ENCODE measurements at places on chromosomes 12 and 14.

GRCh38 chr12:113456199-113456598 is 15.5 kb downstream of the LHX5 start:
- DNase-seq: no peak

- DNase-seq: no peak
Observed at GRCh38 chr12:1470051-1470450, 124.3 kb downstream of the FBXL14 start.

DNA sequence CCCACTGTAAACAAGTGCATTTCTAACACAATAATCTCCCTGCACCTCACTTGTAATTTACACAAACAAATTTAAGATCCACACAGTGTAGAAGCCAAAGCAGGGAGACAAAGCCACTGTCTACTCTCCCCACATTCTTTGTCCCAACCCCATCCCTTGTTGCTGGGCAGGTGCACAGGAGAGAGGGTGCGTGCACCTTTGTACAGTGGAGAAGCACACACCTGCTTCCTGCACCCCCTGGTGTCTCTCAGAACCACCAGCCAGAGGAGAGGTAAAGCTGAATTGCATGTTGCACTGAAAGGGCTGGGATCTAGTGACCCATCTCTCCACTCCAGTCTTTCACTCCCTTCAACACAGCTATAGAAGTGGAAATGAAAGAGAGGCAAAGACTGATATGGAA is 51.4 kb upstream of the IFNG-AS1 start:
- DNase-seq: no peak

GRCh38 chr12:50314636-50315312 is 31.5 kb upstream of the LIMA1 start:
- no peak for DNase-seq

DNA sequence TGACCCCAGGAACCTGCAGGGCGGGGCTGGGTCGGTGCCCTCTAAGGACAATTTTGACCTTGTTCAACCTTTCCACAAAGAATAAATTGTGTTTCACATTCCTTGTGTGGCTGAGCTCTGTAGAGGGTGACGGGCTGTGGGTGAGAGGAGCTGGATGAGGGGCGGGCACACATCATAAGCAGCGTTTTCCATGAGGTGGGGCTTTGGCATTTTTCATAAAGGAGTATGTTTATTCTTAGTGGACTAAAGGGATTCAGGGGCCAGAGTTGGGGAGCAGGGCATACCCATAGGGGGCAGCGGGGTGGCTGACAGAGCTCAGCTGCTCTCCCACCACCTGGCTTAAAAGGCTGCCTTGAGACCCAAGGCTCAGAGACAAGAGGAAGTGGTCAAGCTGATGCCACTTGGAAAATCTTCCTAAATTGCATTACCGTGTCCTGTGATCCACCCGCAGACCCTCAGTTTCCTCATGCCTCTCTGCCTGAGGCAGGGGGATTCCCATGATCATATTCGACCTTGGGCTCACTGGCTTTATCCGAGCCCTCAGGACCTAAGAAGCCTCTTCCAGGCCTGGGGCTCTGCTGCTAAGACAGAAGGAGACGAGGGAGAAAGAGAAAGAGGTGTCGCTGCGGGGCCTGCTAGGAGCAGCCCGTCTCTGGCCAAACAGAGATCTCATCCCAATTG is 11.4 kb downstream of the MMP14 start:
- no peak for DNase-seq

- DNase-seq: no peak
Observed at GRCh38 chr14:23630687-23631086, 5.5 kb upstream of the DHRS2 start.

DNA sequence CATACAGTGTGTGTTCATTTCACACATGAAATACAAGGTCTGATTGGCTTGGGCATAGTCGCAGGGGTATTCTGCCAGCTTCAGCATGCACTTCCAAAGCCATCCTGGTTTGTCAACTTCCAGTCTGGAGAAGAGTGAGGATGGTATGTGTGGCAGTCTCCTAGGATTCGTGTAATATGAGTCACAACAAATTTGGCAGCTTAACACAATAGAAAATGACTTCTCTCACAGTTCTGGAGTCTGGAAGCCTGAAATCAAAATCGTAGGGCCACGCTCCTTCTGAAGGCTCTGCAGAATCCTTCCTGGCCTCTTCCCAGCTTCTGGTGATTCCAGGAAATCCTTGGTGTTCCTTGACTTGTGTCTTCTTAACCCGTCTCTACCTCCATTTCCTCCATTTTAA is 167.5 kb downstream of the PPM1H start:
- no peak for DNase-seq

DNA sequence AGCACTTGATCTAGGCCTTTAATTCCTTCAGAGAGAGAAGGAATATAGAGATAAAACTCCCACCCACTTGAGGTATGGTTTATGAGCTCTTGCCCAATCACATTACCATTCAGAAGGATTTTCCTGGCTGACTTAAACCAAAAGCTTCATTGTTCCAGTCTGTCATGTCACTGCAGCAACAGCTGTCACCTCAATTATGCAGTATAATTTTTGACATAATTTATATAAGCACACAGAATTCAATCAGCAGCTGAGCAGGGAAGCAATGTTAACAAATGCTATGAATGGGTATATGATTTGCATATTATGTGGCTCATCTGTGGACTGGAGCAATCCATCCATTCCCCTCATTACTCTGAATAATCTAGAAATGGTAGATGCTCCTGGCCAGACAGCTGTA is 40.3 kb downstream of the CBX5 start:
- DNase-seq: no peak

- no peak for DNase-seq
Observed at GRCh38 chr12:5139751-5140150, 96.1 kb downstream of the KCNA5 start.

DNA sequence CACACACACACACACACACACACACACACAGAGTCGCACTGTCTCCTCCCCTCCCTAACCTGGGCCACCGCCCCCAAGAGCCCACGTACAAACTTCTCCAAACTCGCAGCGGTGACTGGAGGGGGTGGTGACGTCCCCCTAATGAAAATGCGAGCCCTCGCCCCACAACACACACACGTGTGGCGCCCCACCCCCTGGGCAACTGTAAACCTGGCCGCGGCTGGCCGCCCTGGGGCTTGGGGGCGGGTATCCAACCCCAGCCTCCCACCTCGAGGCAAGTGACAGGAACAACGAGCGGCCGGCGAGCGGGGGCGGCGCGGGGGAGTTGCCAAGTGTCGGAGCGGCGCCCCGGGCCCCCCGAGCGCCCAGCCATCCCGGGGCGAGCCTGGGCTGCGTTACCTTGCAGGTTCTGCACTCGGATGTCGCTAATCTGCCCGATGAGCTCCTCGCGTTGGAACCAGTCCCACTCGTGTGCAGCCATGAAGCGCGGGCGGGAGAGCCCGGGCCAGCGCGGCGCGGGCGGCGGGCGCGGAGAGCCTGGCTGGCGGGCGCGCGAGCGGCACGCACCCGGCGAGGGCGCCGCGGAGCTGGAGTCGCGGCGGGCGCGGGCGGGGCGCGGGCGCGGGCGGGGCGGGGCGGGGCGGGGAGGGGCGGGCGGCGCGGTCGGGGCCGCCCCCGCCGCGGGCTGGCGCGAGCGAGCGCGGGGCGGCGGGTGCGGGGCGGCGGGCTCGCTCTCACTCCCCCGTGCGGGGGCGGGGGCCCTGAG is at the start of gene CLMN:
Gene CLMN (minus strand): TSS at position 597 of the 766 bp plus-strand sequence. CDS start 116 bp downstream, at position 481.
- DNase-seq: no peak

- no peak for DNase-seq
Observed at GRCh38 chr12:9163392-9163791, 44.8 kb downstream of the PZP start.

GRCh38 chr12:49948866-49949845 is 1.4 kb upstream of the AQP2 start:
- no peak for DNase-seq

- DNase-seq: no peak
Observed at GRCh38 chr12:82430541-82431145, 72.3 kb downstream of the METTL25 start.

GRCh38 chr14:103052407-103052806 is 4.9 kb downstream of the CDC42BPB start:
- DNase-seq: no peak

DNA sequence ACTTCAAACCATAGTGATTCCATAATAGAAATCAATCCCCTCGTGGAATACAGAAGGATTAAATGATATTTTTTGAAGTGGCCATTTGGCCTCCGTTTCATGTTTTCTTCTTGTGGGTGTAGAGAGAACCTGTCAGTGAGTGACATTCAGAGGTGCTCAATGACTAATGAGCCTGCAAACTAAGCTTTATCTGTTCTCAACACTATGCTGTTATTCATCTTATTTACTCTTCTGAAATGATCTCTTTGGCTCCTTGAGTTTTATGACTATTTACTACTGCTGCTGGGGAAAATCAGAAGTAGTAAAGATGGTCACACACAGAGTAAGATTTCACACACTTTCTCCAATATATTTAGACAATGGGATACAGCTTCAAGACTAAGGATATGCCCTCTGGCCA is 30.4 kb downstream of the ATP2B1 start:
- DNase-seq: peak; percentile 36

DNA sequence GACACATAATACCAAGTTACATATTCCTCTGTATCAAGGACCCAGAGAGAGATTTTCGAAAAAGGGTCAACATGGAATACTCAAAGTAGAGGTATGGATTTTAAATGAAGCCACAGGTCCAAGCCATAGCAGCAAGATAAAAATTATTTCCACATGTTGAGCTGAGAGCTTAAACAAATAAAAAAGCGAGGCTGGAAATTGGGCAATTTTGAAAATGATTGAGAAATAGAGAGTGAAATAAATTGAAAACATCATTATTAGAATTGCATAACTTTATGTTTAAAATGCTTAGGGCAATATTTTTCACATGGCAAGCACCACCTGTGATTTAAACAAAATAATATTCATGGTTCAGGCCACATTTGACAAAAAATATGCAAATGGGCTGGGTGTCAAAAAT is 1251.0 kb upstream of the USP15 start:
- DNase-seq: no peak

- DNase-seq: no peak
Observed at GRCh38 chr14:87153391-87153790, 839.6 kb downstream of the GALC start.

GRCh38 chr12:110766311-110767154 is 23.8 kb upstream of the PPP1CC start:
- no peak for DNase-seq

DNA sequence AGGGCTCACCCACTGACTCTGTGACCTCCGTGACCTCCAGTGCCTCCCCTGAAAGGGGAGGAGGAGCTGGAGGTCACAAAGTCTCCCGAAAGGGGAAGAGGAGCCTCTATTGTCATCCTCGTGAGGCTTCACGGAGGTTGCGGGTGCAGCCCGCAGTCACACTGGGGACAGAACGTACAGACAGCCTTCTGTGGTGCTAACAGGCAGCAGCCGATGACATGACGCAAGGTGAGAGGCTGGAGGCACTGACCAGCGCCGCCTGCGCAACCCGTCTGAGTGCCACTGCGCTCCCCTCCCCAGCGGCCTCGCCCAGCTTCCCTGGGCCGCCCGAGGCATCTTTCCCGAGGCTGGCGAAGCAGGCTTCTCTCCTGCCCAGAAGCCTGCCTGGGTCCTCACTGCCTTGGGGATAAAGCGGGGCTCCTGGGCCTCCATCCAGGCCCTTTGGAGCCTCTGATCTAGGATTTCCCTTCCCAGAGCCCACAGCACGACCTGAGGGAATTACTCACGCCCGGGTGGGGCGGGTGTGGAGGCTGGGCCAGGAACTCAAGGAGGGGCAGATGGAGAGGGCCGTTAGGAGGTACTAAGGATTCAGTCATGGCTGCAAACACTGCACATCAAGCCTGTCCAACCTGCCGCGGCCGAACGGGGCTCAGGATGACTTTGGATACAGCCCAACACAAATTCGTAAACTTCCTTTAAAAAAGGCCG is 12.3 kb upstream of the LBHD2 start:
- no peak for DNase-seq

DNA sequence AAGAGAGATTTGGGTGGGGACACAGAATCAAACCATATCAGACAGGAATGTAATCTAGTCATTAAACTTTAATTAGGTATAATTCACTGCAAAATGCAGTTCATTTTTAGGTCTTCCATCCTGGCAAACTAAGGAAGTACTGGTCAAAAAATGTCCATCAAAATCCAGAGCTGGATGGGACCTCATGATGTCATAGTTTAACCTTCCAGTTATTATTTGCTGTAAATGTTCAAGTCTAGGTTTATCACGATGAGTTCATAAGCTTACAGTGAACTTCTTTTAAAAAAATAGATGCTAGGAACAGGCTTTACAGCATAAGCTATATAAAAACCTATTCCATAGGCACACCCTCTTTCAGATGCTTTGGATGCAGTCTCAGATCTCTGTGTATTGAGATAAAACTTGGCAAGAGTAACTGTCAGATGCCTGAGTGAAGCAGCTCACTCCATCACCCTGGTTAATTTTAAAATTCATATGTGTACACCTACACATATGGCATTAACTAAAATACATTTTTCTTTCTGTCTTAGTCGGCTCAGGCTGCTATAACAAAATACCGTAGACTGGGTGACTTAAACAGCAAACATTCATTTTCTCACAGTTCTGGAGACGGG is 7.9 kb downstream of the SSPN start:
- DNase-seq: no peak

- no peak for DNase-seq
Observed at GRCh38 chr14:92414690-92415445, 91.9 kb downstream of the SLC24A4 start.

- no peak for DNase-seq
Observed at GRCh38 chr14:79525416-79525815, 685.9 kb downstream of the DIO2 start.

- no peak for DNase-seq
Observed at GRCh38 chr12:66065150-66065549, 65.4 kb downstream of the LLPH start.

GRCh38 chr14:86072116-86072894 is 542.4 kb downstream of the FLRT2 start:
- DNase-seq: no peak

DNA sequence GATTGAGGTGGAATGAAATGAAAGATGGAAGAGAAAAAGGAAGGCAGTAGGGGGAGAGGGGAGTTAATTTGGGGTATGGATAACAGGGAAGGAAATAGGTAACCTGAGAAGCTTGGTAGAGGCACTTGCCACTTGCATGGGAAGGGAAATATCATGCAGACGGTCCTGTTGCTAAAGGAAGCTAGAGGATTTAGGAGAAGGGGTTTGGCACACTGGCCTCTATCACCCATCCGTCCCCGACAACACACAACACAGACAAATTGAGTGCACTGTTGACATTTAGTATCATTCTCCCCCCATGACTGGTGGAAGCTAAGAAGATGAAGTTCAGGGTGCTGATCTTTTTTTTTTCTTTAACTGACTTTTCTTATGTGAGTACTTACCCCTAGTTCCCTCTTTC is 2.0 kb downstream of the OR10AD1 start:
- DNase-seq: no peak

GRCh38 chr12:103824290-103824689 is 16.7 kb downstream of the NT5DC3 start:
- DNase-seq: no peak

- no peak for DNase-seq
Observed at GRCh38 chr14:61893371-61893940, 131.2 kb downstream of the SNAPC1 start.

DNA sequence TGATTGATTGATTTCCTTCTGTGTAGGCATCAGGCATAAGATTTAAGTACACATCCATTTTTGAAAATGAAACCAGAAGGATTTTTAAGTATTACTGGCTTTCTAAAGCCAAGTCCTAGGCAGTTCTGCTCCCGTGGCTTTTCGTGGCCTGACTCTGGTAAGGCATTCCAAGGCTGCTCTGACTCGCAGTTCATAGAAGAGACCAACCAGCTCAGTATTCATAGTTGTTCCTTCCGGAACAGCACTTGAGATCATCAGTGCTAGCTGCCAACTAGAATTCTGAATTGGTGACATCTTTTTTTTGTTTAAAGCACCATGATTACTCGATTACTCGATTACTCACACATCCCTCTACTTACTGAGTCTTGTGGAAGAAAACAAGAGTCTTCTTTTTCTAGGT is 25.9 kb downstream of the SUDS3 start:
- DNase-seq: no peak
